Gastroesophageal sphincter (tissue), 4 donors: ENCODE measurements at places on chromosomes 11 and 22.

DNA sequence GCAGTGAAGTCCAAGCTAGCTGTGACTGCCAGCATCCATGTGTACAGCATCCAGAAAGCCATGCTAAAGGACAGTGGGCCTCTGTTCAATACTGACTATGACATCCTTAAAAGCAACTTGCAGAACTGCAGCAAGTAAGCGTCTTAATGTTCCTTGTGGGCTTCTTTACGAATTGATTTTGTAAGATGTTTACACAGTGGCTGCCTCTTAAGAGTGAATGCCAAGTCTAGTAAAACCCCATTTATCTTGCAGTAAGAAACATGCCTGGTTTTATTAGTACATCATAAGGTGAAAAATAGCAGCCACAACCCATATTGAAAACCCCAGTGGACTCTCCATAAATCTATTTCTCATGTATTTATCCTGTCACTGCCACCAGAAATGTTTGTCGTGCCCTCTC, 20.5 kb downstream of the POLD3 start:
- ATAC-seq = peak; percentile 58

DNA sequence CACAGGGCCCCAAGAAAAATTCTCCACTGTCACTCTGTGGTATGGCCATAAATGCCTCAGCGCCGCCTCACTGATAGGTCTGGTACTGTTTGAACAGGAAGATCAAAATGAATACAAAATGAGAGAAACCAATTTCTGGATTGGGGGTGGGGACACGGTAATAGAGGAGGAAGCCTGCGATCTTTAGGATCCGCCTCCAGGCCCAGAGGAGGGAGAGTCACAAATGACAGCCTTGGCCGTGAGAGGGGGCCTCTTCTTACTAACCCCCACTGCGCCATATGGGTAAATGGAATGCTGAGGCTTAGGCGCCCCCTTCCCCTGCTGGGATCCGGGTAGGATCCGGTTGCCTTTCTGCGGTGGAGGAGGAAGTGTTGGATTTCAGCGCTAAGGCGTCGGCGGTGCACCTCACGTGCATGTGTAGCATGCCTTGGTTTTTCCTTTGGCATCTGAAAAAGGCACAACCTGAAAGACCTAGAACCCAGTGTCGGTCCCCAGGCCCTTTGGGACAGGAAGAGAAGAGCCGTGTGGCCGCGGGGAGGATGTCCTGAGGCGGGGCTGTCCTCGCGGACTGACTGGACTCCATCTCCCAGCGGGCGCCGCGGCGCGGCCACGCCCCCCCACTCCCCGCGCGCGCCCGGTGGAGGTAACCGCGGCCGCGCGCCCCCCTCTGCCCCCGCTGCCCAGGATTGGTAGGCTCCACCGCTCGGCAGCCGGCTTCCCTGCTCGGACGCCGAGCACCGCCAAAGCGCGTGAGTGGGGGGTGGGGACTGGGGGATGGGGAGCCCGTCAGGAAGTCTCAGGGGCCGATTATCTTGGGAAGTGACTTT, 718 bp upstream of the MADD start:
- peak; percentile 94 for ATAC-seq

GRCh38 chr11:129333873-129334272, 41.8 kb upstream of the BARX2 start:
- no peak for ATAC-seq

- no peak for ATAC-seq
Measured at GRCh38 chr22:48210198-48210580, 1447.7 kb downstream of the TBC1D22A start.

- no peak for ATAC-seq
Measured at GRCh38 chr11:133385781-133386180, 146.5 kb downstream of the OPCML start.

GRCh38 chr11:62669420-62670161, 1.9 kb upstream of the UQCC3 start:
- no peak for ATAC-seq

- ATAC-seq = no peak
Measured at GRCh38 chr11:61553373-61554171, 27.3 kb downstream of the SYT7 start.

DNA sequence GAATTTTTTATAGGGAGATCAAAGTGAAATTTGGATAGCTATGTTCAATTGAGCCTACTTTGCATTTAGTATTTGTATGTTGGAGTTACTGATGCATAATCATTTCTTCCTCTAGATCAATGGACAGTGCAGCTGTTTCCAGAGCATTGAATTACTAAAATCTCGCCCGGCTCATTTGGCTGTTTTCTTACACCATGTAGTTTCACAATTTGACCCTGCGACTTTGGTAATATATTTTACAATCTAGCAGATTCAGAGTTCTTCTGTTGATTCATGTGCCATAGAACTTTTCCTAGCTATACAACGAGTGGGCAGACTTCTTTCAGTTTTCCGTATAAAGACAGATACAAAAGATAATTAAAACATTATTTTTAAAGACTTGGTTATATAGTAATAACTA, 70.0 kb upstream of the GRIK4 start:
- no peak for ATAC-seq

DNA sequence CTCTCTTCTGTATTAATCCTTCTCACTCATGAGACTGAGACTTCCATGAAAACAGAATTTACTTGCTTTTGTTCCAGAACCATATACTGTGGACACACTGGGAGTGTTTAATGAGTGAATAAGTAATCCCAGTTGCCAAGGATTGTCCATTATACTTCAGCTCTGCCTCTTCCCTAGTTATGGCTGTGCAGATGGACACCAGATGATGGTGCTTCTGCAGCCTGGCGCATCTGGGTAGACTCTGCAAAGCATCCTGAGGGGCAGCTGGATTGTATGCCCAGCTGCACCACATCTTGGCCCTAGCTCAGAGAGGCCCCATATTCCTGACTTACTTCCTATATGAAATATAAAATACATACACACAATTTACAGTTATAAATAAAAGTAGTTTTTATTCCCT, 43.5 kb downstream of the DBX1 start:
- ATAC-seq = no peak

DNA sequence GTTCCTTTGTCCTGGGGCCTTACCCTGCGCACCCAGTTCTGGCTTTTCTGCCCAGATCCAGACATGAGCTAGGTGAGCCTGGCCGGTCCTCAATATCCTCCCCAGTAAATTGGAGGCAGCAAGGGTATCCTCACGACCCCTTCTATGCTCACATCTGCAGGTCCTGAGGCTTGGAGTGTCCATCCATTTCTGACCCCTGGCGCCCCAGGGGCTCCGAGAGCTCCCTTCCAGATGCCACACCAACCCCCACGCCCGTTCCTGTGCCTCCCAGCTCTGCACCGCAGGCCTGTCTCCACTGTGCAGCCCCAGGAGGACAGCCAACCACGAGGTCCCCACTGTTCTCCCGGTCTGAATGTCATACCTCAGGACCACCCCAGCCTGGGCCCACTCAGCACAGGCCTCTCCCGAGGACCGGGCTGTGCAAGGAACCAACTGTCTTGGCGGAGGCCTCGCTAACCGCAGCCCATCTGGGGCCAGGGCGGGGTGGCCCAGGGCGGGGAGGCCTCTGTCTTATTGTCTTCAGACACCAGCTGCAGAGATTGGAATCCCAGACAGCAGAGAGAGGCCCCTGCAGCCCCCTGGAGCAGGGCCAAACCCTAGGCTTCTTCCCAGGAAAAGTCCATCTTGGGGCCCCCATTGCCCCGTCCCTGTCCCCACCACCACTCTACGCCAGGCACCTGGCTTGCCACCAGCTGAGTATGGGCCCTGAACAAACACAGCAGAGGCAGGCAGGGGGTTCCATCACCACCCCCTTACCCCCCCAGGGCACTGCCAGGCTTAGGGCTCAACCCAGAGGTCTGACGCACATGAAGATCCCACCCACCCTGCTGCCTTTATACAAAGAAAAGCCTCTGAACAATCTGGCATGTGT, 39.3 kb downstream of the ALX4 start:
- no peak for ATAC-seq

DNA sequence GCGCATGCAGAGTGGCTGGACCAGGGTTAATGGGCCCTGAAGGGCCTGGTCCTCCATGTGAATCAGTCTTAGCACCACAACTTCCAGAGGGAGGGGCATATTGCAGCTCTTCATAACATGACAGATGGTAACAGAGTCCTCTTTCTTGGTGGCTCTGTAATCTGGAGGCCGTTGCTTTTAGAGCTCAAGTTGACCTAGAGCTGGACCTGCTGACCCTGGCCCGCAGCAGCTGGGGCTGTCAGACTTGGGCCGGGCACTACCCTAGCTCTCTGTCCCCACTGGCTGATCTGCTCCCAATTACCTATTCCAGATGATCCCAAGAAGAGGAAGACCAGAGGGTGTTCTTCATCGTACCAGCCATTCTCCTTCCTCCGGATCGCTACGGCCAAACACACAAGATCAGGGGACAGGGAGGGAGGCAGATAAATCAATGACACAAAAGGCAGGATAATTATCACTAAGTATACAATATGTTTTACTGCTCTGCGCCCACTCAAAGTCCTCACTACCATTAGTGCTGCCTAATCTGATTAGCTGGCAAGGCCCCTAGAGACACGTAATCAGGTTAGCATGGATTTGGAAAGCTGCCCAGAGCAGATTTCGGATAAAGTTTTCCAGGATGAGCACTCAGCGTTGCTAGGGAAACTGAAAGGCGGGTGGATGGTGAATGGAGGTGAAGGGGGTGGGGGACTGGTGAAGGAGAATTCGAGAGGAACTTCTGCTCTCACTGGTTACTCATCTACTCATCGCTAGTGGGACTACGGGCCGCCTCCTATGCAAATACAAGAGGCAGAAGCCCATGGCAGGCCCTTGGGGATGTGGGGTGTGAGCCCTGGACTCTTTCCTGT, 64.5 kb upstream of the PHOX2A start:
- ATAC-seq = no peak

GRCh38 chr11:118198370-118198769, 21.9 kb upstream of the SCN2B start:
- ATAC-seq = no peak

GRCh38 chr11:81345609-81346008, 1388.1 kb downstream of the FAM181B start:
- no peak for ATAC-seq

DNA sequence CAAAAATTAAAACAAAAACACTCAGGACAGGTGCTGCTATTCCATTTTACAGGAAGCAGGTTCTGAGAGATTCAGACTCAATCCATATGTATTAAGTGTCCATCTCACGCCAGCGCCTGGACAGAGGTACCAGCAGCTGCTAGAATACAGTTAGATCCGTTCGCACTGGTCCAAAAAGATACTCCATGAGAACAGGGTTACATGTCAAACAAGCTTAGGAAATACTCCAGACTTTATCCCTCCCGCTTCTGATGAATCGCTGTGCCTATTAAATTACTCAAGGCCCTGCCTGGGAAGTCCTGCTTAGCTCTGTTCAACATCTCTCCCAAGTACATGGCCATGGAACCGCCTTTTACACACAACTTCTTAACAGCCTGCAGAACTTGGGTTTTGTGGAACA, 50.2 kb upstream of the SLC35C1 start:
- ATAC-seq = no peak

DNA sequence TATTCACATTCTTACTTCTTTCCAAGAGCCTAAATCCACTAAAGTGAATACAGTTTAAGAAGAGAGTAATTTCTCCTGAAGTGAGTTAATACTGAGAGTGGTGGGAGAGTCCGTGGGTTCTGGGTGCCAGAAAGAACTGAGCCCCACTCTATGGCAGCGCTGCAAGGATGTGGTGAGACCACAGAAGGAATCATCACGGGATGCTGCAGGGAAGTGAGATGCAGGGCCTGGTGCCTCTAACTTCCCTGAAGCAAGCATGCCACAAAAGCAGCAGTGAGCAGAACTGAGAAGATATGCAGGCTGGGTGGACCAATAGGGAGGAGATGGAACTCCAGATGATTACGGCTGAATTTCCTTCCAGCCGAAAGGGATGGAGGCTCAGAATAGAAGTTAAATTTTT, 5.0 kb upstream of the MMP12 start:
- no peak for ATAC-seq

GRCh38 chr11:44775366-44775984, 48.7 kb downstream of the TSPAN18 start:
- peak; percentile 54 for ATAC-seq

DNA sequence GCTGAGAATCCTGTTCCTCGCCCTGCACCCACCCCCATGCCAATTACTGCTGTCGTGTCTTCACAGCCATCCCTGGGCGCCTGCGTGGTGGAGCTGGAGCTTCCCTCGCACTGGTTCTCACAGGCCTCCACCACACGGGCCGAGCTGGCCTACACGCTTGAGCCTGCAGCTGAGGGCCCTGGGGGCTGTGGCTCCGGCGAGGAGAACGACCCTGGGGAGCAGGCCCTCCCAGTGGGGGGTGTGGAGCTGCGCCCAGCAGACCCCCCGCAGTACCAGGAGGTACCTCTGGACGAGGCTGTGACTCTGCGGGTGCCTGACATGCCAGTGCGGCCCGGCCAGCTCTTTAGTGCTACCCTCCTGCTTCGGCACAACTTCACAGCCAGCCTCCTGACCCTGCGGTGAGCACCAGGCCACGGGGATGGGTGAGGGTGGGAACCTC, 4.3 kb downstream of the TMEM132A start:
- ATAC-seq = no peak

DNA sequence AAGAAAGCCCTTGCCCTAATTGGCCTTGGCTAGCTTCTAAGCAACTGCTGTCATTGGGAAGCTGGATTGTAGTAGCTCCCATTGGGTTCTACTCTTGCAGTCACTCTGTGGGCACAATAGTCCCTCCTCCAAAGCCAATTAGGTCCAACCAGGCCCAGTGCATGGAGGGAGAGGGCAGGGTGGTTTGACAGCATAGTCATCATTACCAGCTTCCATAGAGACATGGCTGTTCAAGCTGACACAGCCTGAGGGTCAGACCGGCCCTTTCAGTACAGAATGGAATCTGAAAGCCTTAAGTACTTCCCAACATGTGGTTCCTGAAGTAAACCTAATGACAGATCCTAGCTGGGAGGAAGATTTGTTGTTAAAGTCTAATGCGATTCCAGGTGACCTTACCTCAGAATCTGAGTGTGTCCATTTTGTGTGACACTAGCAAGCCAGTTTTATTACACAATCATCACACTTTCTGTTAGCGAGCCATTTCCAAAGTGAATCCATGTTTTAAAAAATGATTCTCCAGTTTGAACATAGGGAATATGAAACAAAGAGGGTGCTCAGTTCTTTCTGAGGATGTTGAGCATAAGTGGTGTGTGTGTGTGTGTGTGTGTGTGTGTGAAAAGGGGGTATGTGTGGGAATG, 6.9 kb downstream of the PLET1 start:
- no peak for ATAC-seq

GRCh38 chr11:106937111-106937510, 81.2 kb downstream of the GUCY1A2 start:
- no peak for ATAC-seq
